NCI-H2171 treated with DMSO at 0.1 percent for 48 hours (cell line): ENCODE measurements at places on chromosomes 16 and 17.

DNA sequence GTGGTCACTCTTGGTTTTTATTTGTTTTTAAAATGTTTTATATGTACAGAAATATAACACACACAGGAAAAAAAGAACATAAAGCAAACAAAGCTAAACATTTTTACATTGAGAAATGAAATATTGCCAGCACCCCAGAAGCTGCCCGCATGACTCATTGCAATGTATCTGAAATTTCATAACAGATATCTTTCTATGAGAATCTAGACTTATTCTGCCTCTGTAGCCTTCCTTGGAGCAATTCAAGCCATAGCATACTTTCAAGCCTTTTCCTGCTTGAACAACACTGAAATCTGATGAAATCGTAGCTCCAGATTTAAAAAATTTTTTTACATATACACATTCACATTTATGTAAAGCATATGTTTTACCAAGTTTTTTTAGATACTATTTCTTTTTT lies 86.9 kb downstream of the RBBP6 start:
- no peak for DNase-seq

DNA sequence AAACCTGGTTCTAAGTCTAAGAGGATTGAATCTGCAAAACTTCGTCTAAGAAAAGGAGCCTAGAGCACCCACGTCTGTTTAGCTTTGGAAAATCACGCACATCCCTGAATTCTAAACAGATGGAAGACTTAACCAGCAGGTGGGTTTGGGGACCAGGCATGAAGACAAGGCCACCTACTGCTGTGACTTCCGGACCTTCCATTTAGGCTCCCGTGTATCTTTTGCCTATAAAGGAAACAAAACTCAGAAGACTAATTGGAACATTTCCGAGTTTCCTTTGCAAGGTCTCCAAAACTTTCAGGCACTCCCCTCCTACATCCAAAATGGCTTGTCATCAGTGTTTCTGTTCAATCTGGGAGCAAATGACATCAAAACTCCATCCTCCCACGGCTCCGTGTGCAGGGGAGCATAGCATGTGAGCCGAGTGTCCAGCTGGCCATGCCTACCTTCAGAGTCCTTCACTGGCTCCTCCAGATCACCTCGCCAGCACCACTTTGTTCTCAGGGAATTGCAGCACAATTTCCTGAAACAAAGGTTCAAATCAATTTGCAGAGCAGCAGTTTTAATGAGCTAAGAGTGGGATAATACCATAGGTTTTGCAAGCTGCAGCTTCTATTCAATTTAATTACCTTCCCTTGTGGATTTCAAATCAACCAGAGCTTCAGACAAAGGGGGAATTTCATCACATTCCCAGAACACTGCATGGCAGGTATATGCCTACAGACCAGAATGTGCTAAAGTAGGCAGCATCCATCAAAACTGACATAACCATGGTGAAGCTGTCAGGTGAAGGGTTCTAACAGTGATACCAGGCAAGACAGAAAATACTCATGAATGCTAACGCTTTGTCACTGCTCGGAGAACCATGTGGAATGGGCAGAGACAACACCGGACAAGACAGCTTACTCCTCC lies 23.5 kb downstream of the CACNG1 start:
- no peak for DNase-seq

DNA sequence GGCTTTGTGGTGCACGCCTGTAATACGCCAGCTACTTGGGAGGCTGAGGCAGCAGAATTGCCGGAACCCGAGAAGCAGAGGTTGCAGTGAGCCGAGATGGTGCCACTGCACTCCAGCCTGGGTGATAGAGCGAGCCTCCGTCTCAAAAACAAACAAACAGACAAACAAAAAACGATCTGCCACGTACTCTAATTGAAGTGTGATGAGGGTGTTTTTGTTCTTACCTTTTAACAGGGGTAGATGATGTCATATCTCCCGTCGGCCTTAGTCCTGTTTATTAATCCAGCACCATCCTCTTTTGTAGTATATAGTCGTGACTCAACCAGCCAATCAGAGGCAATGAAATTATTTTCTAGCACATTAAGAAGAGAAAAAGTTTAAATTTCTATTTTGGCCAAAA lies 58.5 kb downstream of the IQCK start:
- DNase-seq = no peak

DNA sequence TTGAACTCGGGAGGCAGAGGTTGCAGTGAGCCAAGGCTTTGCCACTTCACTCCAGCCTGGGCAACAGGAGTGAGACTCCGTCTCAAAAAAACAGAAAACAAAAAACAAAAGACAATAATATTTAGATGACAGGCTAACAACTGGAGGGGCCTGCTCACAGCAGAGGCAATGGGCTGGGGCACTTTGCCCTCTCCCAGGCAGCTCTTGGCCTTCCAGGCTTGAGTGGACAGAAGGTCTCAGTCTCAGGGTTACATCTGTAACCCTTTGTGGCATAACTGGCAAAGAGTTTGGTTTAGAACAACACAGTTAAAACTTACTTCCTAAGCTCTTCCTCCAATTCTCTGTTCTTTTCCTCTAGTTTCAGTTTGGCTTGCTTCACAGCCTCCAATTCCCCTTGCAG lies 114.9 kb downstream of the SPAG9 start:
- DNase-seq = no peak

- peak; percentile 35 for DNase-seq
Measured at GRCh38 chr17:60832151-60832585, 154.5 kb downstream of the BCAS3 start.

GRCh38 chr16:81637336-81638235 lies 141.5 kb upstream of the PLCG2 start:
- no peak for DNase-seq

- DNase-seq = no peak
Measured at GRCh38 chr17:41697122-41697962, 8.7 kb downstream of the EIF1 start.

GRCh38 chr17:72416905-72417304 lies 296.1 kb downstream of the SOX9 start:
- DNase-seq = peak; percentile 30

DNA sequence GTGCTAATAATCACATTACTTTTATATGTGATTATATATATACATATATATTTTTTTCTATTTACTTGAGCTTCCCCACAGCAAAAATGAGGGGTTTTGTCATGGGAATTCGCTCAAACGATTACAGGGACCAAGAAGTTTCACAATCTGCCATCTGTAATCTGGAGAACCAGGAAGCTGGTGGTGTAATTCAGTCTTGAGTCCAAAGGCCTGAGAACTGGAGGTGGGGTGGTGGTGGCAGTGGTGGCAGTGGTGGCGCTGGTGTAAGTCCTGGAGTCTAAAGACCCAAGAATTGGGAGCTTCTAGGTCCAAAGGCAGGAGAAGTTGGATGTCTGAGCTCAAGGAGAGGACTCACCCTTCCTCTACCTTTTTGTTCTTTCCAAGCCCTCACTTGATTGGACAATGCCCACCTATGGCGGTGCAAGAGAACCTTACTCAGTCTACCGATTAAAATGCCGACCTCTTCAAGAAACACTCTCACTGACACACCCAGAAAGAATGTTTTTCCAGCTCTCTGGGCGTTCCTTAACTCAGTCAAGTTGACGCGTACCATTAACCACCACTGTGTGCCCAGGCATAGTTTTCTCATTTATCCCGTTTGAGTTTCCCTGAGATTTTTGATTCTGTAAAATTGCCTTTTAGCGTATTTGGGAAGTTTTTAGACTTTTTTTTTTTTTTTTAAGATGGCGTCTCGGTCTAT lies 31.9 kb downstream of the POLR2A start:
- DNase-seq = no peak

- DNase-seq = no peak
Measured at GRCh38 chr16:14056970-14057369, 14.1 kb upstream of the MRTFB start.

DNA sequence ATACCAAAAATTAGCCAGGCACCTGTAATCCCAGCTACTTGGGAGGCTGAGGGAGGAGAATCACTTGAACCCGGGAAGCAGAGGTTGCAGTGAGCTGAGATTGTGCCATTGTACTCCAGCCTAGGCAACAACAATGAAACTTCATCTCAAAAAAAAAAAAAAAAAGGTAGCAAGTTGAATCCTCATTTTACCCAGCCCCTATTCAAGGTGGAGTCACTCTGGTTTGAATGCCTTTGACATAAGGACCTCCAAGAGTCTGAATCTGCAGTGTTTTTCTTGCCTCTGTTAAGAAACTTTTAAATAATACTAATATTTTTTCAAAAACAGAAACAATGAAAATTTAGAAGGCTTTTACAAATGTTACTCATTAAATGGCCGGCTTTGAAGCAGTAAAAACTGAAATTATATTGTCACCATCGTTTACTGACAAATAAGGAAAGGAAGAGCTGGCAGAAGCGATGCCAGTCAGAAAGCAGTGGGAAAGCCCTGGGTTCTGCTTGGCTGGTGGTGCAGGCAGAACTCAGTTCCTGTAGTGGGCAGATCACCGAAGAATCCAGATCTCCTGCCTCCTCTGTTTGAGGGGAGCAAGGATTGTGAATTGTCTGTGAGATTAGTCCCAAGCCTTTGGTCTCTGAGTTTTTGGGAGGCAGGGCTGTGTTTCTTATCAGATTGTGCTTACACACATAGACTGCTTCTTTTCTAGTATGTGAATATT lies 99.7 kb upstream of the HAS3 start:
- no peak for DNase-seq

DNA sequence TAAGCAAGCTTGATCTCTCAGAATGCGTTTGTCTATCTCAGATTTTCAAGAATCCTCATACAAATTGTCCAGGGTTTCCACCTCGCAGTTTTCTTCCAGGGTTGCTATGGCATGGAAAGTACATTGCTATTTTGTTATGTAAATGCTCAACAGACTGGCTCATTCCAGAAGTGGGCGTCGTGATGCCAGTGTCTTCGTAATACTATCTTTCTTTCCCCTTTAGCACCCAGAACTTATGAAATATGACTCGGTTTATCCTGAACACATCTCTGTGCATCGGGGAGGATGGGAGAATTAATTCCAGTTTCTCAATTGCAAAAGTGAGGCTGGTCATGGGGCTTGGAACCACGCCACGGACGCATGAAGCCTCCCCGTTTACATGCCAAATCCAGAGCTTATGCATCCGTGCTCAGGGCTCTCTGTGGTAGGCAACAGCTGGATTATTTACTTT lies 405.0 kb downstream of the WWOX start:
- no peak for DNase-seq

- DNase-seq = no peak
Measured at GRCh38 chr16:76125871-76126270, 151.3 kb upstream of the CNTNAP4 start.

DNA sequence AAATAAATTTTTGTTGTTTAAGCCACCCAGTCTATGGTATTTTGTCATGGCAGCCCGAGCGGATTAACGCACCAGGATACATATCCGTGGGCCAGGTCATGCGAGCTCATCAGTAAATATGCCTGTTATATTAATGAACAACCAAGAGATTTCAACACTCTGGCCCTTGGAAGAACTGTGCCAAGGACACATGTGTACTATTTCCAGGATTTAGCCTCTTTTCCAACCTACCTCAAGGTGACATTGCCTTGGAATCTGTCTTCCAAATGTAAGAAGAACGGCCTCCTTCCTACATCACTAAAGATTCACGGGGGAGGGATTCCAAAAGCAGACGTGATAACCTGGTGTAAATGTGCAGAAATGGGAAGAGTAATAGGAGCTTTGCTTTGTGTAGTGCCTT lies 72.8 kb upstream of the DYNLRB2 start:
- no peak for DNase-seq

DNA sequence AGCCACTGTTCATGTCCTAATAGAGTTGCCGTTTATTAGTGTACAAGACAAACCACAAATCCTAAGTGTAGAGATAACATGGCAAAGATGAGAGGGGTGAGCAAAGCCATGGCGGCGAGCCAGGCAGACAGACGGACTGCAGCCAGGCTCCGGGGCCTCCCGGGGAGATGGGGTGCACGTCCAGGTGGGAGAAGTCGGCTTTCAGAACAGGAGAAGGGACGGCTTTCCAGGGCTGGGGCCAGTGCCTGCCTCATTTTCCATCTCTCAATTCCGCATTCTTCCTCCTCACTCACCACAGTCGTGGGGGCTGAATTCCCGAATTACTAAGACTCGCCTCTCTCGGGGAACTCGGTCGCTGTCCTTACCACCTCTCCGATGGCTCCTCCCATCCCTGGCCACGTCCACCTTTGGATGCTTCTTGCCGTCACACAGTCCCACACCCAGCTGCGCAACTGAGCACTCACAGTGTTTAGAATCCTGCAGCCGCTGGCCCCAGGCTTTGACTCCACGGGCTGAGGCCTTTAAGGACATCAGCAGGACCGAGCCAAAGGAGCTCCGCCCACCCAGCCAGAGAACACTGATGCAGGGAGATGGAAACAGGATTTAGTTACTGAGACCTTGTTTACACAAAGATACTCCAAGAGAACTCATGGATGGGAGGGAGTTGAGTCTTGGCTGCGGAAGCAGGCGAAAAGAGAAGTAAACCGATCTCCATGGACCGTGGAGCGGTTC lies 59.7 kb downstream of the RNF112 start:
- DNase-seq = peak; percentile 77

- peak; percentile 97 for DNase-seq
Measured at GRCh38 chr16:67552476-67552875, 9.8 kb upstream of the CTCF start.

DNA sequence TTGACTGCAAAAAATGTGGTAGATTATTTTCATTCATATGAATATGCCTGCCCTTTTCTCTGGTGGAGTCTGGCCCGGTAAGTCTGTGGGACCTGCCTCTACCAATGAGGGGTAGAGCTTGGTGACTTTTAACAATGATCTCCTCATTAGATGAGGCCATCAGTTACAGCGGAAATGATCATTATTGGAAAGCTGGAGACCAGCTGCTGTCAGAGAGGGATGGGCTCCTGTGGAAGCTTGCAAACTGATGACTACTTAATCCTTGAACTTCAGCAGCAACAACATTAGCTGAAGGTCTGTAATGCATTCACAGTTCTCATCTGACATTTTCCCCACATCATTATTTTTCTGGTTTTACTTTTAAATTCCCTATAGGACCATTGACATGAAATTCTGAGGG lies 194.1 kb downstream of the CDH13 start:
- DNase-seq = no peak

- DNase-seq = no peak
Measured at GRCh38 chr17:27965224-27965623, 72.1 kb upstream of the LYRM9 start.

DNA sequence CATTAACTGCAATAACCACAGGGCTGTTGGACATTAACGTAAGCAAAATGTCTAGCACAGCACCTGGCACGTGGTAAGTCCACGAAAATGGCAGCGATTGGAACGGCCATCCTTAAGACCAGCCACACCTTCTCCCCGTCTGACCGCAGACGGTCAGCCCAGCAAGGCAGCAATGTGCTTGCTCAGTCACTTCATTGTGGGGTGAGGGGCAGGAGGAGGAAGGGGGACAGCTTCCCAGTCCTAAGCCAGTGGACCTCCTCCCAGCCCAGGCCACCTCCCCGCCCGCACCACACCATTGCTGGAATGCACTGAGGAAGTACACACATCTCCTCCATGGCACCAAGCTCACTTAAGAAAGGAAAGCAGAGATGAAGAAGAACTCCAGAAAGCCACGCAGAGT lies 8.6 kb upstream of the MYLK3 start:
- no peak for DNase-seq
